GM23338 (cell line): ENCODE measurements at places on chromosomes 16 and 17. TPM values are rescaled to one million over a fixed set of nuclear protein-coding genes. Genes with fewer than 3 reads are reported as not detected.

DNA sequence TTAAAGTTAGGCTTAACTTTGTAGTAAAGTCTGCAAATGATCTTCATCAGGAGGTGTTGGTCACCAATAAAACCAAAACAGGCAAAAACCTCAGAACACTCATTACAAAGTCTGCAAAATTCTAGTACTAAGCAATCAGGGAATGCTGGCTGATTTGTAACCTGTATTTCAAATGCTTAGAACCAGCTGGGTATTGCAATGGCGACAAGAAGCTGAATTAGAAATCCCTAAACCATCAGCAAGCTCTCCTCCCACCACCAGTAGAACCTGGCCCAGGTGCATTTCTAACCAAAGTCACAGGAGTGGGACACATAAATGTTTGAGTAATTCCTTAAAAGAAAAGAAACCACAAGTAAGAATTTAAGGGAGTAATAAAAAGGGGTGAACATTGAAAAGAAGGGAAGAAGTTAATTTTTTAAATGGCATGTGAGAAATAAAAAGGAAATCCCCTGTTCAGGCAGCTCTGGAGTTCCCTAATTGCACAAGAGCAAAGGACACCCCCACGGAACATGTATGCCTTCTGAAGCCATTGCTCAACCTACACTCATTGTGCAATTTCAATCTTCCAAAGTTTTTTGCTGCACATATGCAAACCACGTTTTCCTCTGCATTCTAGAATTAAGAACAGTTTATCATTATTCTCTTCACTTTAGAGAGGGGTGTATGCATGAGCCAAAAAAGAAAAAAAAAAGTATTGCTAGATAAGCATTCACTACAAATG lies 102.9 kb downstream of the HIC1 start:
- no peaks in the 10 kb centered on the region for H3K36me3 ChIP-seq
- no peaks in the 10 kb centered on the region for H3K4me1 ChIP-seq
- H3K27me3 ChIP-seq, result no peaks in the 10 kb centered on the region
- no peak overlapping the region for H3K4me3 ChIP-seq
- no peak overlapping the region for H3K27ac ChIP-seq

DNA sequence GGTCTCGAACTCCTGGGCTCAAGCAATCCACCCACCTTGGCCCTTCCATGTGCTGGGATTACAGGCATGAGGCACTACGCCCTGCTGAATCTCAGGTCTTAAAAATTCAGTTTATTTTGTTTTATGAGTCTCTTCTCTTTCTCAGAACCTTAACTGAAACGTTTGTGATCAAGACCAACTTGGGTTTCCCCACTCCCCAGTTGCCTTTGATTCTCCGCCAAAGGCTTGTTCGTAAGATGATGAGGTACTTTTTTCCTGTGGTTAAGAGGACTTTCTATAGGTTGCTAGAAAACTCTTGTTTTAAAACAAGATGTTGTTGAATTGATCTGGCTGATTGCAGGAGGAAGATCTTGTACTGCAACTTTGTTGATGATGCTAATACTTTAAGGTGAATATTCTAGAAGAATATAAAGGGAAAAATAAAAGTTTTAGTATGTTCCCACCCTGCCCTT lies 11.7 kb downstream of the ABCC1 start:
- H3K27me3 ChIP-seq, result no peaks in the 10 kb centered on the region
- peaks cover 53% of the 10 kb centered on the region for H3K4me1 ChIP-seq
- no peak for DNase-seq
- H3K36me3 ChIP-seq, result no peaks in the 10 kb centered on the region; the same call in 1 of the 2 replicates

DNA sequence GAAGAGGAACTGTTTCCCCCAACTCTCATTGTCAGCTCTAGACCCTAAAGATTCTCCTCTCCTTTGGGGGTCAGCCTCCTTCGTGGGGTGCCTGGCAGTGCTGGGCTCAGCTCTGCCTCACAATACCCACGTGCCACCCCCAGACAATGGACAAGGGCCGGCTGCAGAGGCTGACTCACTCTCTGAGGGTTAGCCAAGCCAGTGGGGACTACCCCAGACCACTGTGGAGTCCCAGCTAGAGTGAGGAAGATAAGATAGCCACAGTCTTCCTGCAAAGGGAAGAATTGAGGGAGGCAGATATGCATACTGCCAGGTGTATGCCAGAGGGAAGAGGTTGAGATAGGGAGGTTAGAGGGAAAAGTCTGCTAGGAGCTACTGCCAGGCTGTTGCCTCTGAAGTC lies 13.5 kb upstream of the MTMR4 start:
- H3K36me3 ChIP-seq, result no peaks in the 10 kb centered on the region
- 0 out of 2 replicates have a peak, but pooled peaks cover 5% of the 10 kb centered on the region for H3K27me3 ChIP-seq
- no peak for DNase-seq
- no peak overlapping the region for H3K4me3 ChIP-seq
- H3K4me1 ChIP-seq, result peaks cover 12% of the 10 kb centered on the region

DNA sequence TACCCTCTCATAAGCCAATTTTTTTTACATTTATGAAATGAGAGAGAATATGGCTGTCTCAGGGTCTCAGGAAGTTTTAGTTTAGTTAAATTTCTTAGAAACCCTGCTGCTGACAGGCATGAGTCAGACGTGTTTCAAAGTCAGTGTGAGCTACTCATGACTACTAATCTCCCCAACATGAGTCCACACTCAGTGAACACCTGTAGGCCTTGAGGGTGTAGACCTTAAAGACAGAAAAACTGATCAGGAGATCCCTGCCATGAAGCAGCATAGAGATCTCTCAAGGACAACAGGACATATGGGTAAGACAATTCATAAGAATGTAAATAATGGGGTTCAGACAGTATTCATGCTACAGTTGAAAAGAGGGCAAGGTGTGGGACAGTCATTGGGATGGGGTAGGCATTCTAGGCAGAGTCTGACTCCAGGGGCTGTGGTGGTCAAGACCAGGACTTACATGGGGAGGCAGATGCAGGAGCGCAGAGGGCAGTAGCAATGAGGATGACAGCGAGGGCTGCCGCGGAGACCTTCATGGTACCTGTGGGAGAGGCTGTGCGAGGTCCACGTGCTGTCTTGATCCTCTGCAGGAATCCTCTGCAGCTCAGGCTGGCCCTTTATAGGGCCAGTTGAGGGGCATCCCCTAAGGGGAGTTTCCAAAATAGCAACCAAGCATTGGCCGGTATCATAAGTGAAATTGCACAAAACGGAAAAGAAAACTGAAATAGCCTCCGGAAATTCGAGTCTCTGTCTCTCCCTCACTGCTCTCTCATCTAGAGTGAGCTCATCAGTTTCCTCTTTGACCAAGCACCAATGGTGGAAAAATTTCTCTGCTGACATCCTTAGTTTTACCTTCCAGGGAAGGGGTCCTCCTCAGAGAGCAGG lies at the start of gene CCL5:
Gene CCL5 (minus strand): TSS at position 588 of the 882 bp plus-strand sequence.
- no peaks in the 10 kb centered on the region for H3K4me1 ChIP-seq
- no peaks in the 10 kb centered on the region for H3K36me3 ChIP-seq
- no peak within 1 kb of the TSS for H3K27ac ChIP-seq

GRCh38 chr17:79745641-79746105 lies 14.9 kb downstream of the ENPP7 start:
- no peak overlapping the region for H3K27ac ChIP-seq
- H3K36me3 ChIP-seq, result no peaks in the 10 kb centered on the region
- H3K4me1 ChIP-seq, result peaks cover 10% of the 10 kb centered on the region

GRCh38 chr17:55259684-55260111 lies 5.1 kb upstream of the HLF start:
- H3K4me1 ChIP-seq, result peaks cover 7% of the 10 kb centered on the region; the same call in 1 of the 2 replicates
- DNase-seq, result no peak
- H3K4me3 ChIP-seq, result no peak overlapping the region
- peaks cover 38% of the 10 kb centered on the region for H3K27me3 ChIP-seq

DNA sequence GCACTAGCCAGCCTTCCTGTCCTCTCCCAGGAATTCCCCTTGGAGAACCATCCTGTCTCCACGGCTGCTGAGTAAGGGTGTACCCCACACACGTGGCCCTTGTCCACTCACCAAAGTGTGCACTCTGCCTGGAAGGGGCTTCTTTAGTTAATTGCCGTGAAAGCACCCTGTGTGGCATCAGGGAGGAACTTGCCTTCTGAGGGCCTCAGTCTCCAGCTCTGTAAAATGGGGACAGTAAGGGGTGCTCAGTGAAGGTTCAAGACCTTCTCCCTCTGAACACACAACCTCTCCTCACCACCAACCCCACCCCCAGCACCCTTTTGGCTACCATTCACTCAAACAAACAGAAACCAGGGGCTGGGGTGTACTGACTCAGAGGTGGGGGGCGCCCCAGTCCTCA lies 59.1 kb upstream of the LHX1 start:
- H3K4me1 ChIP-seq, result no peaks in the 10 kb centered on the region
- no peaks in the 10 kb centered on the region for H3K27me3 ChIP-seq
- no peak overlapping the region for H3K4me3 ChIP-seq
- H3K27ac ChIP-seq, result no peak overlapping the region
- DNase-seq, result no peak

DNA sequence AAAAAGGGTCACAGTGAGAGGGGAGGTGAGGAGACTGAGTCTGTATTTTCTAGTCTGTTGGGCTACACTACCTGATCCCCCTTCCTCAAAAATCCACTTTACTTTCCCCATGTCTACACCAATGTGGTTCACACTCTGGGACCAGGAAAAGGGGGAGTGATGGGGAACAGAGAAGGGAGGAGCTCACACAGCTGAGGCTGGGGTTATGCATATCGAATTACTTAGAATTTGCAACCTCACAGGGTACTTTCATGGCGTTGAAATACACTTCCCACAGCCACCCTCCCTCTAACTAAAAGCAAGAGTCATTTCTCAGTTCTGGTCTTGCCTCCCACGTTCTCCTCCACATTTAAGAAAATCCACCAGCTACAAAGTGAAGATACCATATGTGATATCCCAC lies 14.1 kb downstream of the MAPT start:
- no peaks in the 10 kb centered on the region for H3K36me3 ChIP-seq
- no peak overlapping the region for H3K27ac ChIP-seq
- H3K4me3 ChIP-seq, result no peak overlapping the region

GRCh38 chr17:83175119-83175821 lies 95.9 kb downstream of the METRNL start:
- no peak for DNase-seq
- H3K27me3 ChIP-seq, result no peaks in the 10 kb centered on the region
- no peaks in the 10 kb centered on the region for H3K4me1 ChIP-seq
- H3K27ac ChIP-seq, result no peak overlapping the region
- H3K4me3 ChIP-seq, result no peak overlapping the region

DNA sequence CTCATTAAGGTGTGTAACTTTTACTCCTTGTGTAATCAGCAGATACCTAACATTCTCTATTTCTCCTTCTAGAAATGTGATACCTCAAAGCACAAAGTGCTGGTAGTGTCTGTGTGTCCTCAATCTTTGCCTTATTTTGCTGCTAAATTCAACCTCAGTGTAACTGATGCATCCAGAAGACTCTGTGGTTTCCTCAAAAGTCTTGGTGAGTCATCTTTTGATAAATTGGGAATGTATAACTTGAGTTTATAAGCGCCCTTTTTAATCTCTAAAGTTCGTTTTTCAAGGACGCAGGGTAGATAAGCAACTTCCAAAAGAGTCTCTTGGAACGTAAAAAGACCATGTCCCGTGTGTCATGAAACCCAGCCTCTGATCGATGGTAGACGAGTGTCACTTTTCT lies 10.2 kb downstream of the NARF start:
- no peak overlapping the region for H3K4me3 ChIP-seq
- H3K27me3 ChIP-seq, result no peaks in the 10 kb centered on the region
- H3K36me3 ChIP-seq, result peaks cover 19% of the 10 kb centered on the region

DNA sequence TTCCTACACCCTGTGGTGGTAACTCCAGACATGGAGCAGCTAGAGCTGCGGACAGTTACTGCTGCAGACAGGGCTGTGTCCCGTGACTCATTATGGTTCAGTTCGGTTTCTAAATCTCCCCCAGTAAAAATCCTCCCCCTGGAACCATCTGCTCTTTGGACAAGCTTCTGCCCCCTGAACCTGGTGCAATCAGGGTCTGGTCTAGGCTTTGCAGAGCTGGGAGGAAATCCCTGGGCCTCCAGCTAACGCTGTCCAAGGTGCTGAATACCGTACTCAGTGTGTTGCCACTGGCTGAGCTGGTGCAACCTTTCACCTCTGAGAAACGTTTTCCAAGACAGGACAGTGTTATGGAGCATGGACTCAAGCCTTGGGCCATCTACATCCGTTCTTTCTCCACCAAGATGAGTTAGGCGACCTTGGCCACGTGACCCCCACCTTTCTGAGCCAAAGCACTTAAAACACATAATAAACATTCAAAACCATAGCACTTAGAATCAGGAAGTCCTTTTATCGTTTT lies 142.0 kb downstream of the CPPED1 start:
- no peak overlapping the region for H3K27ac ChIP-seq
- DNase-seq, result peak; percentile 90
- no peaks in the 10 kb centered on the region for H3K36me3 ChIP-seq
- no peaks in the 10 kb centered on the region for H3K27me3 ChIP-seq
- H3K4me1 ChIP-seq, result no peaks in the 10 kb centered on the region

DNA sequence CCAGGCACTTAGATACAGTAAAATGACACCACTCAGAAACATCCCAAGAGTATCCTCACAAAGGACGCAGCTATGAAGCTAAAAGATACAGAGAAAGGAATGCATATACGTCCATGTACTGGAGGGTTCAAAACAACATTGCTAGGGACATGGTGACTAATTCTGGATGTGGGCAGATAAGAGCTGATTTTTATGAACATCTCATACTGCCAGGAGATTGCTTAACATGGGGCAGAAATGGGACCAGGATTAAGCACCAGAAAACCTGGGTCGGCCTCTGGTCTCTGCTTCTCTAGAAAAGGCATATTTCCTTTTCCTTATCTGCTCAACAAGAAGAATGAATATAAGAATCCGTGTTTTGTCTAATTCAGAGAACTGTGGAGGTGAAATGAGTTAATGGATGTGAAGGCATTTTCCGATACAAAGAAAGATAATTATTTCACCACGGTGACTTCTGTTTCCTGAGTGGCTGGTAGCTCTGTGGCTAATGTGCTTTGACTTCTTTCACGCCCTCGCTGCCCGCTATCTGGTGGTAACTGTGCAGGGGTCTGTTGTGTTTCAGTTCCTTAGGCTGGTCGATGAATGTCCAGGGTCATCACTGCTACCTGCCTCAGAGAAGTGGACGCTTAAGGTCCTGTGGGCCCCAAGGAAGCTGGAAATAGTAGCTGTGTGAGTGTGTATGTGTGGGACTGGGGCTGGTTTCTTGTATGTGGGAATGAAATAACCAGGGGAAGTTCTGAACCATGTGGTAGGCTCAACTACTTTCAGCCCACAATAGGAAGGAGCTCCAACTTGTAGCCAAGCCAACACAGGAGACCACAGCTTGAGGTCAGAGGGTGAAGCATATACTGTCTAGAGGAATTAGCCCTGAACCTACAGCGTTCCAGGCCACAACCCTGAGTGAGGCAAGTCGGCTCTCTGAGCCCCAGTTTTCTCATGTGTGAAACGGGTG lies 15.8 kb upstream of the CCL5 start:
- no peaks in the 10 kb centered on the region for H3K4me1 ChIP-seq
- H3K27ac ChIP-seq, result no peak overlapping the region
- no peaks in the 10 kb centered on the region for H3K36me3 ChIP-seq
- H3K4me3 ChIP-seq, result no peak overlapping the region
- no peaks in the 10 kb centered on the region for H3K27me3 ChIP-seq

The CCDC144A gene
- 3.2 and 4.2 TPM in 2 replicates for total RNA-seq

The ITGAD gene
- total RNA-seq, result not detected in 2 replicates

The ZNF597 gene
- total RNA-seq, result 2.4 and 3.8 TPM in 2 replicates

The SLFN5 gene
- total RNA-seq, result 6.4 and 8.5 TPM in 2 replicates
